Activated gamma-delta T cell (primary cell): ENCODE measurements at places on chromosomes 2 and 18.

GRCh38 chr2:235458839-235459273 is 35.0 kb upstream of the AGAP1 start:
- no peak for DNase-seq

DNA sequence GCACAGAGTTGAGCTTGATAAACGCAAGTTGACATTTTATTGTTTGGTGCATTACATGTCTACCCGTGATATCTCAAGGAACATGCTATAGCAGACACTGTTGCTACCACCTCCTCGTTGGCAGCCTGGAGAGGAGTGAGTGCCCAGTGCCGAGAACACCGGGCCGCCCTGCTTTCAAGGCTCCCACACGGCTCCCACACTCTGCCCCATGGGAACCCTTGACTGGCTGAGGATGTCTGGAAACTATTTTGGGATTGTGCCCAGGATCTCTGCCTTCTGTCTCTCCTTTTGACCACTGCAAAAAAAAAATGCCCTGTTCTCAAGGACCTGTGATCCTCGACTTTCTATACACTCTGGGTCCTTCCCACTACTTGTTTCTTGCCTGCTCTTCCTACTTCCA is 21.1 kb downstream of the TET3 start:
- no peak for DNase-seq

- DNase-seq, result no peak
Measured at GRCh38 chr2:29700560-29700959, 220.8 kb downstream of the ALK start.

DNA sequence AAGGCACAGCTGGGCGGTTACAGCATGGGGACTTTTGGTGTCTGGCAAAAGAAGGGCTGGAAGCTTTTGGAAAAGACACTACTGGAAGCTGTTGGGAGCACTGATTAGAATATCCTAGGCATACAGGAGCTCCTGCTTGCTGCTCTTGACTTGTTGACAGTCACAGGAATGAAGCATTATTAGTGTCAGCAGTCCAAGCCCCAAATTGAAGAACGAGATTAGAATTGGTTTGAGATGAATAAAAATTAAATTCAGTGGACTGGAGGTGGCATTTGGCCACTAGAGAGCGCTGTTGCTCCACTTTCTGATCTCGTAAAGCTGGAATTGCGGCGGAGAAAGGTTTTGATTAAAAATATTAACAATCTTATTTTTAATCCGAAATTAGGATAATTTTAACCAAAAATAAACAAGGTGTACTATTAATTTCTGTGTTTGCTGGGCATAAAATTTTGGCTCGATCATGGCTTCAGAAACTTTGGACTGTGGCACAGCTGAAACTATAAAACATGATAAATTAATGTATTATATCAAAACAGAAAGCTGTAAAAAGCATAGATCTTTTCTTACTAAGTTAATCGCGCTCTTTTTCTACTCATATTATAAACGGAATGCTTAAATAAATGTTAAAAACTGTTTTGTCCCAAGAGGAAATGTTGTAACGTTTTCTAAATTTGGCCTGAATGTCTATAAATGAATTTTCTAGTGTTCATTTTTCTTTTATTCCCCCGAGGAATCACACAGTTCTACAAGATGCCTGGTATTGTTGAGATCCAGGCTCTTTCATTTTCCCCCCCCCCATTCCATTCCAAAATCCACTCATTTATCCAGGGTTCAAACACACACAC is 2.4 kb upstream of the HOXD8 start:
- no peak for DNase-seq

DNA sequence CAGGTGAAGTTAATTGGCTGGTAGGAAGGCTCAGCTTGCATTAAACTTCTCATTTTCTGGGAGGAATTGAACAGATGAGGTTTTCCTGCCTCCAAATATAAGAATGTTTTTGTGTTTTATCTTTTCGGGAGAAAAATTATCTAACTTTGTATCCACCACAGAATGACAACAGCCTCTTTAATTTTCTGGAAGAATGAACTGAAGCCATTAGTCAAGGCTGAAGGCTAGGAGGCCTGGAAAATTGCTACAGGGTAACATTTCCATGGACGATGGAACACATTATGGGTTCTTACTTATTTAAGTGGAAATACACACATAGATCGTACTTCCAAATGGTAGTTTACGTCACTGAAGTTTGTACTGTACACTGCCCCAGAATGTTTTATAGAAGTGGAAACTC is 28.0 kb upstream of the ZNF236 start:
- DNase-seq, result no peak

DNA sequence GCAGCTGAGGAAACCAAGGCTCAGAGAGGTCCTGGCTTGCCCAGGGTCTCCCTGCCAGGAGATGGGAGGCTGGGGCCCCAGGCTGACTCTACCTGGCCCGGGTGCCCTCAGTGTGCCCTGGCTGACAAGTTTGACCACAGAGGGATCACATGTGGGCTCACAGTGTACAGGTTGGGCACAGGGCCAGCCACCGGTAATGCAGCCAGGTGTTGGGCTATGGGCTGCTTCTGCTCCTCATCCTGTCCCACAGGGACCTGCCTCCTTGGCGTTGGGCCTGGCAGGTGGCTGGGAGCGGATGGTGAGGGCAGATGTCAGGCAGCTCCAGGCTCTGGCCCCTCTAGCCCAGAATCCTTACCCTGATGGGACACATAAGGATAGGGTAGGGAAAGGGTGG is 250.5 kb downstream of the LOXHD1 start:
- no peak for DNase-seq

DNA sequence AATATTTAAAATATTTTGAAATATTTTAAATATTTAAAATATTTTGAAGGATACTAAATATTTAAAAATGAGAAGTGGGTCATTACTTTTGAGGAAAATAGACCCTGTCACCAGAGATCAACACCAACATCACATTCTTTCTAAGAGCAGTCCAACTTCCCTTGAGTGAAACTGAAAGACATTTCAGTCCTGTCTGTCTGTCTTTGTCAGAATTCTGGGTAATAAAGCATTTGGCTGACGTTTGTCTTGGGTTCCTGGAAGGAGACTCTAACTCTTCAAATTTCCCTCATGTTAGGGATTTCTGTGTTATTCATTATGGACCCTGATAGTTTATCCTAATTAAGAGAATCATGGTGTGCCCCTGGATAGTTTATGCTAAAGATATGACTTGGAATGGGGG is 32.8 kb downstream of the TTC21B start:
- DNase-seq, result no peak

DNA sequence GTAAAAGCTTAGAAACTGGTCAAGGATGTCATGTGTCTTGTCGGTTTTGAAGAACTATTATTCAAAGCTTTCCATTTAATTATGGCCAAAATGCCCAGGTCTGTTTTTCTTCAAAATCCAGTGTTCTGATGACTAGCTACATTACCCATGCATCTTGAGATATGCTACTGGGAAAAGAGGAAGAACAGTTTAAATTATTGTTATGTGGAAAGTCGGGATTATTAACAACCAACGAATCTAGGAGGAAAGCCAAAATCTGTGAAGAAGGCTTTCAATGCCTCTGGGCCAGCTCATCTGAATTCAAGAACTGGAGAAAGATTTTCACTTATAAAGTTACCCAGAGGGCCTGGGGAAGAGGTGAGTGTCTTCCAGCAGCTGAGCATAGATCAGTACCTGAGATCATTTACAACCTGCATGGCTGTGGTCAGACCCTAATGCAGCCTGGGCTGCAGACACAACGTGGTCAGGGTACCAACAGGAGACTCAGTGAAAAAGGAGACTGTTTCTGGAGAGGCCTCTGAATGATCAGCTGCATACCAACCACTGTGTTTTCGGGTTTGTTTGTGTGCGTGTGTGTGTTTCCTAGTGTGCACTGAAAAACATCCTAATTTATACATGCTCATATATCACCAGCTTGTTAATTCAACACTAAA is 308.5 kb downstream of the NRXN1 start:
- no peak for DNase-seq

GRCh38 chr2:119267604-119268003 is 44.0 kb downstream of the STEAP3 start:
- no peak for DNase-seq

GRCh38 chr2:232330068-232330999 is 48.2 kb upstream of the ALPP start:
- DNase-seq, result no peak

DNA sequence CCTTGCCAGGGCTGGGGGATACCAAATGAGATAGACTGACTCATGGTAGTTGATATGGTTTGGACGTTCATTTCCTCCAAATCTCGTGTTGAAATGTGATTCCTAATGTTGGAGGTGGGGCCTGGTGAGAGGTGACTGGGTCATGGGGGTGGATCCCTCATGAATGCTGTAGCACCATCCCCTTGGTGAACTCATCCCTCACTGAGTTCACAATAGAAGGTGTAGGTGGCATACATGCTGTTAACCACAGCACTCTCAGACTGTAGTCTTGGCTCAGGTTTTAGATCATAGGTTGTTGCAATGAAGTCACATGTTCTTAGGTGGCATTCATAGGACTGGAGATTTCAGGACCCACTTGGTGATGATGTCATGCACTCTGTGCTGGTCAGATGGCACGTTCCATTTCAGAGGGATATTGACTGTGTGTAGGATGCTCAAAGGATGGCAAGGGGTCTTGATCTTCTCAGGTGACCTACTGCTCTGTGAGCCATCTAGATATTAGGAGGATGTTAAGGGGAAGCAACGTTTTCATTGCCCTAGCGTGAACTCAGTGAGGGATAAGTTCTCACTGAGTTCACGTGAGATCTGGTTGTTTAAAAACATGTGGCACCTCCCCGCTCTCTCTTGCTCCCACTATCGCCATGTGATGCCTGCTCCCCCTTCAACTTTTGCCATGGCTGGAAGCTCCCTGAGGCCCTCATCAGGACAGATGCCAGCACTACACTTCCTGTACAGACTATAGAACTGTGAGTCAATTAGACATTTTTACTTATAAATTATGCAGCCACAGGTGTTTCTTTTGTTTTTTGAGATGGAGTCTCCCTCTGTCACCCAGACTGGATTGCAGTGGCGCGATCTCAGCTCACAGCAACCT is 73.8 kb upstream of the ACAA2 start:
- DNase-seq, result no peak

GRCh38 chr18:79393635-79394533 is 1.8 kb upstream of the NFATC1 start:
- DNase-seq, result no peak

GRCh38 chr2:94759211-94759610 is 112.0 kb upstream of the TEKT4 start:
- no peak for DNase-seq

GRCh38 chr2:72143441-72144273 is 4.0 kb downstream of the CYP26B1 start:
- DNase-seq, result no peak

DNA sequence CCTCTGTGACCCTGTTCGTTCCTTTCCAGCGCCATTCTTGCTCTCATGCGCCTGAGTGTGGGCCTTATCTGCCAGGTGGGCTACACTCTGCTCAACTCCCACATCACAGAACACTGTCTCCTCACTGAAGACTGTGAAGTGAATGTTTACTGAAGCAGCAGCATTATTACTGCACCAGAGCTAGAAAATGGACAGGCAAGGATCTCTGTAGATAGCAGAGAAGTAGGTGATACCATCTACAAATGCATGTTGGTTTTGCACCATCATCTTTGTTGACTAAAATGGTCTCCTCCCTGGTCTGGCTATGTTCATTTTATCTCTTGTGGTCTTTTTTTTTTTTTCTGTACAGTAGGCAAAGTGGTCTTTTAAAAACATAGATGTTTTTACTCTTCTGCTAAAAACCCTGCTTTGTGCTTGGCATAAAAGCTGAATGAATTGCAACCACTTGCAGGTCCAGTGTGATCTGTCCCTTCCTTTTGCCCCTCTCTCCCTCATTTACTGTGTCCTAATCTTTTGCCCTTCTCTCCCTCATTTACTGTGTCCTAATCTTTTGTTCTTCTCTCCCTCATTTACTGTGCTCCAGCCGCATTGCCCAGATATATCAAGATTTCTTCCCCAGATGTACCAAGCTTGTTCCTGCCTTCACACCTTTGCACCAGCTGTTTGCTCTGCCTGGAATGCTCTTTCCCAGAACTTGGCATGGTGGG is 35.4 kb downstream of the BABAM2 start:
- no peak for DNase-seq

- DNase-seq, result no peak
Measured at GRCh38 chr2:52518678-52519077, 1248.9 kb upstream of the CHAC2 start.

DNA sequence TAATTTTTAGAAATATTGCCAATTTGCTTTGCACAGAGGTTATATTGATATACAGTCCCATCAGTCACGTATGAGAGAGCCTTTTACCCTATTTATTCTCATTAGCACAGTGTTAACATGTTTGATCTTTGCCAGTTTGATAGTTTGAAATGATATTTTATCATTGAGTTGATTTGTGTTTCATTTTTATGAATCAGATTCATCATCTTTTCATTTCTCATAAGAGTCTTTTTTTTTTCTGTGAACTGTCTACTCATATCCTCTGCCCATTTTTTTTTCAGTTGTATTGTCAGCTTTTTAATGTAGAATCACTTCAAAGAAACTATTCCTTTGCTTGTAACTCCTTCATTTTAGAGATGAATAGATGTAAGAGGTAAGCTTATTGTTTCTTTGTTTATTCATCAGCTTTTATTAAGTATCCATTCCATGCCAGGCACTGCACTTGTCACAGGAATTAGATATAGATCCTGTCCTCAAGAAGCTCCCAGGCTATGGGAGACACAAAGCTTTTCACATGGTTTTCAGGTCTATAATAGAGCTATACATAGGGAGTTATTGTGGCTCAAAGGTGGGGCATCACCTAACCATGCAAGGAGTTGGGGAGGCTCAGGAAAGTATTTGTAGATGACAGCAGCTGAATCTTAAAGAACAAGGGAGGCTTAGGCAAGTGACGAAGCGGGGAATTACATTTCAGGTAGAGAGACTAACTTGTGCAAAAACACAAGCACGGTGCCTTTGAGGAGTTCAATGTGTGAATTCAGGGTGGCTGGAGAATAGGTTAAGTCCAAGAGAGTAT is 42.1 kb downstream of the CD28 start:
- DNase-seq, result no peak

DNA sequence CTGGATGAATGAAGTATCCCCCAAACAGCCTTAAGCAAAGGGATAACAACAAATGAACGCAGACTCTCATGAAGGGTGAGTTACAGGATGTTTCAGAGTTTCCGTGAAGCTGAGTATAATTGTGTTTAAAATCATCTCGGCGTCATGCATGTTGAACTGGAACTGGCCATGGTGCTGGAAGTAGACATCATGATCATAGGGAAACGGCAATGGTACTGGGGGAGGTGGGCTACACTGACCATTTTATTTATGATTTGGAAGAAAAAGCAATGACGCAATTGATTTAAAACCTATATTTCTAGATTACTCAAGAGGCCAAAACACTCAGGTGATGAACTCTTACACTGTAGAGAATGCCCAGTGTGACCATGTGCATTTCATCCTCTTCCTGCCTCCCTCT is 387.9 kb upstream of the MYT1L start:
- no peak for DNase-seq

GRCh38 chr2:195649629-195650190 is 7.3 kb upstream of the SLC39A10 start:
- no peak for DNase-seq

GRCh38 chr18:11653521-11653920 is 35.5 kb upstream of the GNAL start:
- DNase-seq, result no peak

DNA sequence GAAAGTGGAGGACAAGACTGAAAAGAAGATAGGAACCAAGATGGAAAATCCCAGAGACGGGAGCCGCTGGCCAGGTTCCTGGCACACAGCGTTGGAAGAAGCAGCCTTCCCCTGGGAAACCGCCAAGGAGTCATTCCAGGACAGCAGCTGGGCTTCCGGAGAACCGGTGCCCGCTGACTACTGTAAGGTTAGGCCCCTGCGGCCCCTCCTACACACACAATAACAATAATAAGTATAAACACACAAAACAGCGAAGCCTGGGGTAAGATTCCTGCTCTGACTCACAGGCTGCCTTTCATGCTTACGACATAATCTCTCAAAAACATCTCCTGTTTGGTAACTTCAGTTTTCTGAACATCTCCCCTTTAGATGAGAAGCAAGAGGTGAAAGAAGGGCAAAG is 28.1 kb upstream of the MYCN start:
- DNase-seq, result no peak
